ENCODE measurements at places on chromosomes 12 and 14.

GRCh38 chr12:96571101-96571862, 81.9 kb downstream of the CFAP54 start:
- DNase-seq: no peak

DNA sequence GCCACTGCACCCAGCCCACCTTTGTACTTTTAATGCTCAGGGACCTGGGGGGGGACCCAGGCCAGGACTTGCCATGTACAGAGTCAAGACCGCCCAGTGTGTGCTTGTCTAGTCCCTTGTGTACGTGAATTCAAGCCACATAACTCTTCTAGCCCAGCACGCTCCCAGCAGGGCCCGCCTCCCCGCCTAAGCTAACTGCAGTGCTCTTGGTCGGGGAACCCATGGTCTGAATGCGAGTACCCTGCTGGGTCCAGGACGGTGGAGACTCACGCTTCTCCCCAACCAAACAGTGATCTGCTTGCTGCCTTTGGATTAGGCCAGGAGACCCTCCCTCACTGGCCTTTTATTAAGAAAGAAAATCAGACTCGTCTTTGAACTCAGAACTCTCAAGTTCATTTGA, 23.3 kb downstream of the CD9 start:
- no peak for DNase-seq

GRCh38 chr14:50778721-50779483, 52.1 kb downstream of the NIN start:
- DNase-seq: no peak

DNA sequence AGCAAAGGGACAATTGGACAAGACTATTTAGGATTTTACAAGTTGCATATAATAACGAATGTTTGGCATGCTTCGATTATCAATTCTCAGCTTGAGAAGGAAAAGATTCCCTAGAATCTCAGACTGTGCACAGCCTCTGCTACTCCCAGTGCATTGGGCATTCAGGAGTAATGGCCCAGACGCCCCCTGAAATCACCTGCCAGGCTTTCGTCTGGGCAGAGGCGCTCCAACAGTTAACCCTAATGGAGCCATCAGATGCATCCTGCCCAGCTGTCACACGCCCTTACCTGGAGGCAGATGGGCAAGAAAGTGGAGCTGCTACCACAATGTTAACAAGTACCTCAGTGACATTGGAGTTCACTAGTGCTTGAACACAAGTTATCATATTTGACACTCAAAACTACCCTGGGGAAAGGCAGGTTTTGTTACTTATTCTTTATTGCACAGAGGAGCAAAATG, 927 bp upstream of the LRP6 start:
- DNase-seq: no peak

DNA sequence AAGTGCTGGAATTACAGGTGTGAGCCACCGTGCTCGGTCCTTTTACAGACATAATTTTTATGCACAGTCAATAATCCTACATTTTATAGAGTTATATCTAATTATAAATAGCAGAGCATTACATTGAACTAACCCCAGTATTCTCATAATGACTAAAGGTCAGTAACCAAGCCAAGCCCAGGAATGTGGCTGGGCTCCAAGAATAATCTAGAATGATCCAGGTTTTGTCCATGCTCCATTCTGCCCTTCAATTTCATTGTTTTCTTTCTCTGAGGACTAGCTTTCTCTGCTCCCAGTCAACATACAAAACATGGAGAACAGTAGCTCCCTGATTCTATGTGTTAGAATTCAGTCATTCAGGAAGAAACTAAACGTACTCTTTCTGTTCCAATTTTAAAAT, 92.1 kb upstream of the KRR1 start:
- DNase-seq: no peak

- no peak for DNase-seq
Measured at GRCh38 chr12:92133795-92134637, 11.6 kb downstream of the BTG1 start.

DNA sequence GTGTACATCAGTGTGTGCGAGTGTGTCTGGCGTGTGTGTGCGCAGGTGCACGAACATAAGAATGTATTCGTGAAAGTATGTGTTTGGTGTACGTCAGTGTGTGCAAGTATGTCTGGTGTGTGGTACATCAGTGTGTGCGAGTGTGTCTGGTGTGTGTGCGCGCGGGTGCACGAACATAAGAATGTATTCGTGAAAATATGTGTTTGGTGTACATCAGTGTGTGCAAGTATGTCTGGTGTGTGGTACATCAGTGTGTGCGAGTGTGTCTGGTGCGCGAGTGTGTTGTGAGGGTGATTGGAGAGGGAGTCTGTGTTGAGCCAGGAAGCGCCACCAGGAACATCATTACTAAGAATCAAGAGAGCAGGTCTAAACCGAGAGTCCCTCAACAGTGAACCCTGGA, 143.8 kb downstream of the BCL11B start:
- DNase-seq: no peak

DNA sequence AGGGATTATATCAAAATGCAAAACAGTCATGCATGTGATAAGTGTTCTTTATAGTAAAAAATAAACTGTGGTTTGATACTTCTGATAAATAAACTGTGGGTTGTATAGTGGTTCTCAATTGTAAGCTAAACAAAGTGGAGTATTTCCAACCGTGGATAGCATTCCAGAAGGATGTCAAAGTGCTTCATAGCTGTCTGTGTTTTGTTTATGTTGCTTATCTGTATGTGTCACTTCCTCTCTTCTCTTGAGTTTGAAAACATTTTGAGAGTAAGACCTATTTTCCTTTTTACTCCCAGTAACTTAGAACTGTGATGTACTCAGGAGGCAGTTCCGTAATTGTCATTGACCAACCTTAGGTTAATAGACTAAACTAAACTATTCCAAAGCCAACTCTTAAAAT, 415.8 kb downstream of the TMTC2 start:
- DNase-seq: no peak

DNA sequence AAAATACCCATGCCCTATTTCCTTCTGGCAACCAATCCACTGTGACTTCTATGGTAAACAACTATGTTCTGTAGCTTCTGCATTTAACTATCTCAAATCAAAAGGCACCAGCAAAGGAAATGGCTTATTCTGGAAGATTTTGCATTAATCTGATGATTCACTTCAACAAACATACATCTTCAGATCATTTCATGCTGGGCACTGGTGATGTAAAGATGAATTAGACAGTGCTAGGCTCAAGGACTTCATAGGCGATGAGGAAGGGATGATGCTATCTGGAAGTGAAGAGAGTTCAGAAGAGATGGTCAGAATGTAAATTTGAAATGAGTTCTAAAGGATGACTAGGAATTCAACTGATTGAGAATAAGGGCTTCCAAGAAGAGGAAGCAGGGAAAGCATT, 363.3 kb downstream of the PAWR start:
- no peak for DNase-seq

GRCh38 chr12:89384050-89384758, 31.9 kb upstream of the DUSP6 start:
- peak; percentile 88 for DNase-seq

GRCh38 chr14:20597108-20597507, 5.9 kb upstream of the RNASE12 start:
- DNase-seq: no peak

DNA sequence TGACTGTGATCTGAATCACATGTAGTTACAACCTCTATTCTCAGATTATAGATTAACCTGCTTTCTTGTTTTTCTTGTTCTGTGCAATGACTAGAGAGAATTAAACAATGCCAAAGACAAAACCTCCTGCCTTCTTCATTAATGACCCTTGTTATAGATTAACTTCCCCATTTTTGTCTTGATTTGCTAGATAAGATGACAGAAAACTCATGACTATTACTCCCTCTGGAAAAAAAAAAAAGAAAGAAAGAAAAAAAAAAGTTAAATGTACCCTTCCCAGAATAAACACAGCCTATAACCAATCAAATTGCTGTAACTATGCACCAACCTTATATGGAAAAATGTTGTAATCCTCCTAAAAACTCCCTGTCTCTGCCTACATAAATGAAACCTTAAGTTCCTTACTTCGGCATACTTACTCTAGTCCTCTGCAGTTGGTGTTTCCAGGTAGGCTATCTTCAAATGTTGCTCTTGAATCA, 41.1 kb upstream of the PCED1B start:
- DNase-seq: no peak

GRCh38 chr12:9782547-9783382, 22.1 kb upstream of the CD69 start:
- no peak for DNase-seq

- DNase-seq: no peak
Measured at GRCh38 chr12:128258866-128259555, 8.0 kb upstream of the TMEM132C start.

- DNase-seq: no peak
Measured at GRCh38 chr12:6620137-6620884, 13.1 kb upstream of the CHD4 start.

DNA sequence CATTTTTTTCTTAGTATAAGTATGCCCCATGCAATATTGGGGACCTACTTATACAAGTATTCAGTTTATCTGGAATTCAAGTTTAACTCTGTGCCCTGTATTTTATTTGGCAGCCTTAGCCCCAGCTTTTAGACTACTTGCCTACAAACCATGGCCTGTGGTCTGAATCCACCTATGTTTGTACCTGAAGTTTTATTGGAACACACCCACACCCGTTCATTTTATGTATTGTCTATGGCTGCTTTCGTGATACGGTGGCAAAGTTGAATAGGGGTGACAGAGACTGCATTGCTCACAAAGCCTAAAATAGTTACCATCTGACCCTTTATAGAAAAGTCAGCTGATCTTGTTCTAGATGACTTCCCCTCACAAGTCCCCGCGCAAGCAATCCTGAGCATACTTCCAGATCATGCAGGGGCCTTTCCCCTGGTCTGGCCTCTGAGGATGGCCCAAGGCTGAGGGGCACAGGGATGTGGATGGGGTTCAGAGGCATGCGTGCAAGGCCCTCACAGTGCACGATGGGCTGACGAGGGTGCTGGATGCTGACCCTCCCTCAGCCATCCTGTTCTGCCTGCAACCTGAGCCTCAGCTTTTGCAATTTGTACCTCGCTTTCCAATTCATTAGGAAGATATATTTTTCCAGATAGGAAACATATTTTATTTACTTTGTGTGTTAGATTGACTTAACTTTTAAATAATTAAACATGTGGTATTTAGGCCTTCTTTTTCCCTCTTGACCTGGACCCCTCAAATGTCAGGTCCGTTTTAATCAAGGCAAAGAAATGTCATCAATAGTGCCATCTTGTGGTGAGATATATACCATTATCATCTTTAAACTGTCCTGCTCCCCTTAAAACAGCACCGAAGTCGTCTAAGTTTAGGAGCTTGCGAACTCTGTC, 527.3 kb upstream of the CCDC196 start:
- no peak for DNase-seq

GRCh38 chr12:6426882-6427671, 17.7 kb upstream of the CD27 start:
- DNase-seq: no peak

- no peak for DNase-seq
Measured at GRCh38 chr12:578748-579419, 84.4 kb downstream of the NINJ2 start.

DNA sequence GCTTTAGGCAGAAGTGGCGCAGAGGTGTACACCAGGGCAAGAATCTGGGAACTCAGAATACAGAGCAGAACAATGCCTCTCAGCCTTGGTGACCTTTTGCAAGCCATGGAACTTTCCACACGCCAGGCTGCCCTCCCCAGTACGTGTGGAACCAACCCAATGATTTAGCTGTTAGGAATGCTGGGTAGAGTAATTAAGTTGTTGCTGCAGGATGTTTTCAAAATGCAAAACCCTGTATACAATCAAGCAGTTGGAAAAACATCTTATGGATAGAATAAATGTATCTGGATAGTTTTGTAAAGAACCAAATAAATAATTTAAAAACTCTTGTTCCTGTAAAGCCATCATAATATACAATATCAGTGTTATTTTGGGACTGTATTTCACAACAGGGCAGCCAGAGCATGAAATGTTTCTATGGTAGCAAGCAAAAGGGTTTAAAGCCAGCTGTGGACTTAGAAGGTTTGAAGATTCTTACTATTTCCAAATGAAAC, 19.4 kb downstream of the PPP1R36 start:
- DNase-seq: peak; percentile 79

DNA sequence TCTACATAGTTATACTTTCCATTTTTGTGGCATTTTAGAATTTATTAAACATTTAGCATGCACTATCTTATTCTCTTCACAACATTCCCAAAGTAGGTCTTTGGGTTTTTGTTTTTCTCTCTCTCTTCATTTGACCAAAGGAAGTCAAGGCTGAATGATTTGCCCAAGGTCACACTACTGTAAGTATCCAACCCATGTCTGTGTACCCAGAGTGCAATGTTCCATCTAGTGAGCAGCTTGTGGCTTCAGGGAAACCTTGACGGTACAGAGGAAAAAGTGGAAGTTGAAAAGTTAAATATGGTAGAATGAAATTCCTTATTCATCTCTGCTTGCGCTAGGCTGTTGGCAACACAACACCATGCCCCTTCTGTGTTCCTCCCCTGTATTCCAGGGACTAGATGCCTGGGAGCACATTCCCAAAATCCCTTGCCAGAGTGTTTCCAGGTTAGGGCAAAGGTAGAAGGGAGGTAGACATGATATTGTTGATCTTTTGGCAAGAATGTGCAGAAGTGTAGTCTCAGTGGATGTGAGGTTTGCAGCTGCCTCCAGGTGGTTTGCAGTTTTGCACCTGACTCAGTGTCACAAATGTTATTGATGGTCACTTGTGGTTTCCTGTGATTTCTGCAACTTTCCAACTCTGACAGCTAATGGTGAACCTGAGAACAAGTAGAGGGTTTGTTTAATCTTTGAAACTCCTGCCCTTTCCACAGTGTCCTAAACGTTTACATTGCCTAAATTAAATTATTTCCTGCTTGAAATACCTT, 196.7 kb downstream of the RMST start:
- DNase-seq: no peak

GRCh38 chr14:95183532-95184412, 26.4 kb upstream of the DICER1 start:
- no peak for DNase-seq

DNA sequence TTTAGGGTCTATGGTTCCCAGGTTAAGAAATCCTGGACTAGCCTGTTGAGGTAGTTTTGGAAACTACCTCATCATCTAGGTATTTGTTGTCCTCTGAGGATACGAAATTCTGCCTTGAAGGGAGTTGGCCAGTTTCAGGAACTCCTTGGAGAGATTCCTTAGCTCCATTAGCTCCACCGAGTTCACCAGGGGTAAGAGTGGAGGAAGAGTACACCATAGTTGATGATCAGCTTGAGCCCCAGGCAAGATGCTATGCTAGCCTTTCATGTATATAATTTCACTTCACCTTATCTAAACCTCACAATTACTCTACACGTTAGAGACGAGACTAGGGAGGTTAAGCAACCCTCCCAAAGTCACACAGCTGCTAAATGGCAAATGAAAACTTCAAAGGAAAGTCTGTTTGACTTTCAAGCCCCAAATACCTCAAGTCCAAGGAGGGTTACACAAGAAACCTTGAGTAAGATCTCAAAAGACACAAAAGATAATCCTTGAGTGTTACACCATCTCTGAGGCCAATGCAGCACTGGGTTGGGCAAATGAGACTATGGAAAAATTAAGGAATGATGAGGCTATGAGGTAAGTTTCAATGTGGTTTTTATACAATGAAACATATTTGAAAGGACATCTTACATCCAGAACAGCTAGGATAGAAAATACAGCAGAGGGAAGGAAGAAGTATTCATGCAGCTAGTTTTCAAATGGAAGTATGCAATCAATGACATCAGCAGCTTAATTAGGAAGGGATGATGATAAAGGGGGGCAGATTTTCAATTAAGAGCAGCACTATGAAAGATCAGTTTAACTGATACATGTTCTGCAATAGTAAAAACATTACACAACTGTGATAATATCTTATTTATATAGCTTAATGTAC, 97.2 kb upstream of the KRAS start:
- DNase-seq: no peak
